ENCODE measurements at places on chromosomes 11 and 22. TPM values are rescaled to one million over a fixed set of nuclear protein-coding genes. Genes with fewer than 3 reads are reported as not detected.

DNA sequence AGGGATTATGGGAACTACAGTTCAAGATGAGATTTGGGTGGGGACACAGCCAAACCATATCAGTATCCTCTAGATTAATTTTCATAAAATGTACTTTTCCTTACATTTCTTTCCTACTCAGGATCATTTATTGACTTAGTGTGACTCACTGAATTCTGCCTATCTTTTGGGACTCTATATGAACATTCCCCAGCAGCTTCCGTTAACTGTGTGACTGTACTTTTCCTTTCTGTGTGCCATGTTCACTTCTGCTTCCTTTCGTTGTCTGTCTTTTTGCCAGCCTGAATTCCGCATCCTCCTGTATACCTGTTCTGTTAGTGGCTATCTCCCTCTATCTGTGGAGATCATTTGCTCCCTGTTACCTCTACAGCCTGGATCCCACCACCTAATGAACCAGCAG is 48.8 kb downstream of the SPECC1L start:
- H3K36me3 ChIP-seq = peaks cover 41% of the 10 kb centered on the region
- peaks cover 5% of the 10 kb centered on the region for H3K4me1 ChIP-seq
- H3K27ac ChIP-seq = peak overlapping the region; percentile 50

- peaks cover 15% of the 10 kb centered on the region for H3K4me1 ChIP-seq
- peak overlapping the region; percentile 82 for H3K27ac ChIP-seq
- H3K36me3 ChIP-seq = peaks cover 40% of the 10 kb centered on the region
- no peak overlapping the region for H3K4me3 ChIP-seq
These were observed 8.7 kb downstream of the GNG3 start for GRCh38 chr11:62716206-62716605.

GRCh38 chr11:9015677-9016076 is 11.9 kb upstream of the NRIP3 start:
- no peak overlapping the region for H3K27ac ChIP-seq
- H3K4me3 ChIP-seq = no peak overlapping the region
- no peaks in the 10 kb centered on the region for H3K4me1 ChIP-seq
- H3K27me3 ChIP-seq = peaks cover 8% of the 10 kb centered on the region
- peak; percentile 30 for DNase-seq
- no peaks in the 10 kb centered on the region for H3K36me3 ChIP-seq

GRCh38 chr11:131802440-131803115 is 432.2 kb downstream of the NTM start:
- no peak for DNase-seq
- H3K27me3 ChIP-seq = peaks cover 58% of the 10 kb centered on the region
- peaks cover 16% of the 10 kb centered on the region for H3K4me1 ChIP-seq
- H3K27ac ChIP-seq = no peak overlapping the region
- H3K36me3 ChIP-seq = no peaks in the 10 kb centered on the region

DNA sequence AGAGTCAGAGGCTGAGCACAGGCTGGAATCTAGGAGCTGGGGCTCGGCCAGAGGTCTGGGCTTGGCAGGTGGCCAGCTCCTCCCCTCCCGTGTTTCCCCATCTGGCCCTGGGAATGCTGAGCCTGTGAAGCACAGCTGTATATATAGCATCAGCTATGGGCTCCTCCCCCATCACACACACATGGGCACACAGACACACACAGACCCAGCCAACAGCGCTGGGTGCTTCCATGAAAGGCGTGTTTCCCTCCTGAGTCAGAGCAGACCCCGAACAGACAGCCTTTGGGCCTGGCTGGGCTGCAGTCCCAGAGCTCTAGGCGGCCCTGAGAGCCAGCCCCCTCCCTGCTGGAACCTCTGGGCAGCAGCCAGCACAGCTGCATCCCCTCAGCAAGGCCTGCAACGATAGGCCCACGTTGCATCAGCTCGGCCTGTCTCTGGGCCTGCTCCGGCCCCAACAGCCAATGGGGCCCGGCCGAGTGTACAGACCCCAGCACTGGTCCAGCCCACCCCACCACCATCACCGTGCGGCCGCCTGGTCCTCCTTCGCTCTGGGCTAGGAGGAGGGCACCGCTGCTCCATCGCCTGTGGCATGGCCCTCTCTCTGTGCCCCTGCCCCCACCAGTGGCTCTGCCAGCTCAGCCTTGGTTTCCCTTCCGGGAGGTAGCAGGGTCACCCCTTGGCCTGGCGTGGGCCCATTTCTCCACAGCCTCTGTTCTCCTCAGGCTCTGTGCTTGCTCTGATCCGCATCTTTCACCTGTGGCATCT is 7.6 kb upstream of the SERPINH1 start:
- H3K4me3 ChIP-seq = no peak overlapping the region
- peaks cover 4% of the 10 kb centered on the region for H3K4me1 ChIP-seq
- no peaks in the 10 kb centered on the region for H3K36me3 ChIP-seq
- peak overlapping the region; percentile 1 for H3K27ac ChIP-seq
- H3K27me3 ChIP-seq = no peaks in the 10 kb centered on the region
- DNase-seq = no peak

- no peaks in the 10 kb centered on the region for H3K36me3 ChIP-seq
- H3K4me3 ChIP-seq = peak within 1 kb of the TSS; percentile 88
- H3K4me1 ChIP-seq = peaks cover 31% of the 10 kb centered on the region
- no peaks in the 10 kb centered on the region for H3K27me3 ChIP-seq
- peak within 1 kb of the TSS; percentile 96 for H3K27ac ChIP-seq
- DNase-seq = peak; percentile 37
These were observed at the start of gene LRP5 for GRCh38 chr11:68312117-68312779. Gene LRP5 (plus strand): TSS chr11:68312591. CDS start chr11:68312715, 124 bp downstream.

DNA sequence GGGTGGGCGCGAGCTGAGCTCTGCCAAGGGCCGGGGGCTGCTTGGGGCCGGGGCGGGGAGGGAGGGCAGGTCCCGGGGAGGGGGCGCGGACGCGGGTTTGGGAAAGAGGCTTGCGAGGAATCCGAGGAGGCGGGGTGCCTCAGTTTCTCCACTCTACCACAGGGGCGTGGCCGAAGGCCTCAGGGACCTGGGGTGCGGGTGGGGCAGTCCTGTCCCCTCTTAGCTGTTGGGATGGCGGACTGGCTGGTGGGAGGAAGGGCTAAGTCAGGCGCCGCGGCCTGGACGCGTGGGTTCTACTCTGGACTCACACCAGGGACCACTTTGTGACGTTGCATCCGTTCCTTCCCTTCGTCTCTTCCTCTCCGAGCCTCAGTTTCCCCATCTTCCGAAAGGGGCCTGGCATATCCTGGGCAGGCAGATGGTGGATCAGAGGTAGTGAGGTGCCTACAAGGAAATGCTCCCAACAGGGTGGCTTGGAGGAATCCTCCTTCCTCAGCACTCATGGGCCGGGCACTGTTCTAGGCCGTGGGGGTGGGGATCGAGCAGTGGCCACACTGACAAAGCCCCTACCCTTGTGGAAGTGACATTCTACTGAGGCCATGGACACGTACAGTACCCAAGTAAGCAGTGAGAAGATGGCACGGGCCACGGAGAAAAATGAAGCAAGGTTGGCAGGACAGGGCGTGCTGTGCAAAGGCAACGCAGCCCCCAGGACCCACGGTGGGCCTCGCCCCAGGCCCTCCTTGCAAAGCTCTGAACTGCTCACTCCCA is 13.2 kb downstream of the IGLL1 start:
- no peak overlapping the region for H3K27ac ChIP-seq
- no peaks in the 10 kb centered on the region for H3K27me3 ChIP-seq
- H3K4me3 ChIP-seq = peak overlapping the region; percentile 55
- H3K36me3 ChIP-seq = peaks cover under 1% of the 10 kb centered on the region
- DNase-seq = no peak

- no peak for DNase-seq
- no peak overlapping the region for H3K4me3 ChIP-seq
- no peak overlapping the region for H3K27ac ChIP-seq
- no peaks in the 10 kb centered on the region for H3K4me1 ChIP-seq
- no peaks in the 10 kb centered on the region for H3K36me3 ChIP-seq
These were observed 191.6 kb upstream of the PGR start for GRCh38 chr11:101321222-101321621.

- H3K27me3 ChIP-seq = peaks cover 60% of the 10 kb centered on the region
- H3K4me1 ChIP-seq = peaks cover 11% of the 10 kb centered on the region
- no peaks in the 10 kb centered on the region for H3K36me3 ChIP-seq
- DNase-seq = no peak
- peak overlapping the region; percentile 43 for H3K4me3 ChIP-seq
These were observed 967 bp upstream of the GALNT18 start for GRCh38 chr11:11622772-11623171.

GRCh38 chr11:133945087-133945974 is 11.4 kb downstream of the IGSF9B start:
- peaks cover 32% of the 10 kb centered on the region for H3K27me3 ChIP-seq
- H3K4me1 ChIP-seq = peaks cover 4% of the 10 kb centered on the region
- peak overlapping the region; percentile 35 for H3K27ac ChIP-seq
- H3K36me3 ChIP-seq = peaks cover 2% of the 10 kb centered on the region
- no peak for DNase-seq

GRCh38 chr11:100203789-100204188 is 483.3 kb upstream of the ARHGAP42 start:
- no peaks in the 10 kb centered on the region for H3K36me3 ChIP-seq
- no peak overlapping the region for H3K27ac ChIP-seq
- no peaks in the 10 kb centered on the region for H3K4me1 ChIP-seq
- DNase-seq = no peak
- H3K4me3 ChIP-seq = no peak overlapping the region

- H3K4me3 ChIP-seq = no peak overlapping the region
- H3K27ac ChIP-seq = peak overlapping the region; percentile 25
- peaks cover 36% of the 10 kb centered on the region for H3K27me3 ChIP-seq
- no peaks in the 10 kb centered on the region for H3K36me3 ChIP-seq
- no peak for DNase-seq
- H3K4me1 ChIP-seq = peaks cover 2% of the 10 kb centered on the region
These were observed 207.7 kb downstream of the CEP164 start for GRCh38 chr11:117535201-117535849.

DNA sequence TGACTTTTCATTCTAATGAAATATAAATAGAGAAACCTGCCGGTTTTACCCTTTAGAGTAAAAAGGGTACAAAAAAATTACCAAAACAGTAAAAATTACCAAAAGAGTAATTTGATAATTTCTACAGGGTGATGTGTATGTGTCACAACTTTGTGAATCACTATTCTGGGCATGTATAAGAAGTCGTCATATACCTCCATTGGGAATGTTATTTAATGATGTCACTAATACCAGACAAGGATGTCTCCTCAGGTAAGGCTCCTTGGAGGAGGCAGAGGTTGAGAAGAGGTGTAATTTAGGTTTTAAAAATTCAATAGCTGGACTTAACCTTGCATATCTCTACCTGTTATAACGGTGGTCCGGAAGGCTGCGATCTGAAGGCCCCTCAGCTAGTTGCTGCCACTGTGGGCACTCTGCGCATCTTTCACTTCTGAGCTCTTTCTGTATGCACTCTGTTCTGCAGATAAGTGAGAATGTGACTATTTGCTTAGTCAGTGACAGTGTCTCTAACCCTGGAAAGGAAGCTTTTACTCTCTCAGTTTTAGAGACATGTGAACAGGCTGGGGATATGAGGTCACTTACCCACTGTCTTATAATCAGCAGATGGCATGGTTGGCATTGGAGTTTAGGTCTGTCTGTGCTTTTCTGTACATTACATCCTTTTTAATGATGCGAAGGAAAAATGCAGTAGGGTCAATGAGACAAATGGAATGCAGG is 987 bp upstream of the NCR3LG1 start:
- peak overlapping the region; percentile 71 for H3K4me3 ChIP-seq
- no peak for DNase-seq
- peaks cover 1% of the 10 kb centered on the region for H3K36me3 ChIP-seq

OR52E8 gene
- not detected for total RNA-seq

SCGB1A1 gene
- 1.9 TPM for total RNA-seq

CAPN5 gene
- 9.5 TPM for total RNA-seq

FOLH1 gene
- total RNA-seq = not detected

KCNE3 gene
- total RNA-seq = 1.9 TPM

NRGN gene
- 4.9 TPM for total RNA-seq

MS4A6A gene
- not detected for total RNA-seq

ART1 gene
- total RNA-seq = not detected

TUBA8 gene
- total RNA-seq = 3.2 TPM

KCNQ1 gene
- total RNA-seq = 3.1 TPM

All from progenitor cell of endocrine pancreas (in vitro differentiated cells).